ENCODE measurements at places on chromosomes 5 and 9.
A peak's percentile ranks its signal among the peaks of the same experiment; 100 is the strongest.

DNA sequence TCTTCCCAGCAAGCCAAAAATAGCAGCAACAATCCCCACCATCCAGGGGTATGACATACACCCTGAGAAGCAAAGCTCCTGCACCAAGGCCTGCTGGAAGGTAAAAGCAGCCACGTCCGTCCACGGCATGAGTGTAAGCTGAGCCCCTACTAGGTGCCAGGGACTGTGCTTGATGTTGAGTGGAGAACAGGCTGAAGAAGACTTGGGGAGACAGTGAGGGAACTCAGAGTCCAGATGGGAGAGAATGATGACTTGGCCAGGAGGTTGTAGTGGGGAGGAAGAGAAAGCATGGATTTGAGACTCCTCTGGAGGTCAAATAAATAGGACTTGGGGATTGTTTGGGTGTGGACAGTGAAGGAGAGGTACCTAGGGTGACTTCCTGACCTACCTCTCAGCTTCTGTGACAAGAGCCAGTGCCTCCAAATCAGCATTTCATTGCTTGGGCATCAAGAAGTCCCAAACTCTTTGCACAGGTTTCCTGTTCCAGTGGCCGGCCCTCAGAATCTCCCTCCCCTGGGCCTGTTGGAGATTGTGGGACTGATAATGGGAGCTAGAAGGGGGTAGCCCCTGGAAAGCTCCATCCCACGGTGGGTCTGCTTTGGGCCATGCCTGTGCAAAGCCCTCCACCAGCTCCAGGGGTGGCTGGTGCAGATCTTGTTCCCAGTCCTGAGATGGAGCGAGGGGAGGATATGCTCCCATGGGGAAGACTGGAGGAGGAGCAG lies 58.3 kb upstream of the ADAMTS2 start:
- DNase-seq, result no peak

DNA sequence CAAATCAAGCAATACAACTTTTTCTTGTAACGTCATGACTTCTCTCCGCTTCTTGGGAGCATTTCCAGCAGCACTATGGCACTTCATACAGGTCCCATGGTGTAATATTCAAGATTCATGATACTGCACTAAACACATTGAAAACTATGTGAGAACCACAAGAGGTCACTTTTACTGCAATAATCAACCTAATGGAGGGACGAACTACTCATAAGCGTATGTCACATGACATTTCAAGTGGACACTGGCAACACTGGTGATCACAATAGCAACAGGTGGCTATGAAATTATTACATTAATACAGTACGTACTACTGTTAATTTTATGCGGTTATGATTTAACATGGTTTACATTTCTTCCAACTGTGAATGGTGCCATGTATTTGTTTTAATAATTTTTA lies 78.6 kb upstream of the TBC1D9B start:
- DNase-seq, result no peak

- DNase-seq, result peak; percentile 86
Observed at GRCh38 chr9:130042885-130043653, at the start of gene FNBP1. TSS of gene FNBP1 (minus strand) at chr9:130043189. CDS start at chr9:130042975, 214 bp downstream.

- no peak for DNase-seq
Observed at GRCh38 chr9:99069075-99069474, 35.8 kb upstream of the TGFBR1 start.

DNA sequence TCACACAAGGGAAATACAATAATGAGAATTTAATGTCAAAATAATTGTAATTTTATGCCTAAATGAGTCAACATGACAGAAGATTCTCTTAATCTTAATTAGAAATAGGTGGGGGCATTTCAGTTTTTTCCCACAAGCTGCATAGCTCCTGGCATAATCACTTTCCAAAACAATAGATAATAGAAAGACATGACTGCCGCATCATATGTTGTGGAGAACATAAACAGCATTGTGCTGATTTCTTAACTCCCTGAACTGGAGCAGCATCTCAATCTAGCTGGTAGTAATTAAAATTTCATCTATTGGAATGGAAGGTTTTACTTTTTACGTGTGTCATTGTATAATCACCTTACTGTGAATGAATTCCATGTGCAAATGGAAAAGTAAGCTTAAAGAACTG lies 112.1 kb downstream of the ST8SIA4 start:
- DNase-seq, result no peak

DNA sequence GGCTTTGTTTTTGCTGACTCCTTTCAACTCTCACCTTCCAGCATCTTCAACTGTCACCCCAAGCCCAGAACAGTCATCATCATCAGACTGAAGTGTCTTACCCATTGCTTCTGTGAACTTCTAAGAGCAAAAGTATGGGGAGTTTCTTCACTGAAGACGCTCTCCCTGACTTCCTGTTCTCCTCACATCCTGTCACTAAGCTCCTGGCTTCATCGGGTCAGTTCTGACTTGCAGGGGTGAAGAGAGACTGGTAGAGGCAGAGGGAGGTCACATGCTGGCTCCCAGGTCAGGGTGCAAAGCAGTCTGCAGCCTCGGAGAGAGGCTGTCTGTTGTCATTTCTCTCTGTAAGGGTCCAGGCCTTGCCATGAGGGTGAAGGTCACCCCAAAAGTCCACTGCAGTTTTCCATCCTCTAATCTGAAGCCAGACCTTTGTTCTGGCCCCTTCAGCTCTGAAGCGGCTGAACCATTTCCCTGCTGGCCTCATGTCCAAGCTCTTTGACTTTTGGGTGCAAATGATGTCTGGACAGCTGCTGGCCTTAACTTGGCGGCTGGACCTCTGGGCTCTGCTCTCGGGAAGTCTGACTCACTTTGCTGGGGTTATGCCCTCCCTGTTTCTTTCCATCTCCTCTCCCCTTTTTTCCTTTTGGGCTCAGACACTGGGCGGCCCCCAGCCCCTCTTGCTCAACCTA lies 305.0 kb downstream of the RAB3C start:
- peak; percentile 47 for DNase-seq

DNA sequence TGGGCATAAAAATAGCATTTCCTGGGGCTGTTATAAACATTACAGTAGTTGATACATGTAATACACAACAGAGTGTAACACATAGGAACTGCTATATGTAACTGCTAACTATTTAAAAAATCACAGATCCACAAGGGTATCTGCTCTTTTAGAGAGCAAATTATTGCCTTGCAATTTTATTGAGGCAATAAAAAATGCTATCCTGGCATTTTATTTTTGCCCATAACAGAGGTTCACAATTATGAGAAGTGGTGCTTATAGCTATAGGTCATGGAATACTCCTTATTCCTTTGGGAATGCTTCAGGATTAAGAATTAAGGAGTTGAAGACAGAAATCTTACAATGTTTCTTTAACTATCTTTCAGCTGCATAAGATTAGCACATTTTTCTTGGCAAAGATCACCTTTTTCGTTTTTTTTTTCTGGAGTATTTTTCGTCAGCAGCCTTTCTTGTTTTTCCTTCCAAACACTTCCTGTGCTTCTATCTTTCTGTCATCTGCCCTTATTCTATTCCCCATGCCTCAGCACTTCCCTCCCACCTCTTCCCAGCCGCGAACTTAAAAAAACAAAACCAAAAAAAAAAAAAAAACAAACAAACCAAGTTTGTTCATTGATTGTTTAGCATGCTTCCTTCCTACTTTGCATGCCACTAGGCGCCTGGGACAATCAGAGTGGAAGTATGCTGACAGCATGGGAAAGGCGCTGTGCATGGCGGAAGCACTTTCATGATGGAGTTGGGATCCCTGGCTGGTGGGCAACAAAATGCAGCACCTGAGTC lies 264.2 kb downstream of the MAST4 start:
- DNase-seq, result no peak

DNA sequence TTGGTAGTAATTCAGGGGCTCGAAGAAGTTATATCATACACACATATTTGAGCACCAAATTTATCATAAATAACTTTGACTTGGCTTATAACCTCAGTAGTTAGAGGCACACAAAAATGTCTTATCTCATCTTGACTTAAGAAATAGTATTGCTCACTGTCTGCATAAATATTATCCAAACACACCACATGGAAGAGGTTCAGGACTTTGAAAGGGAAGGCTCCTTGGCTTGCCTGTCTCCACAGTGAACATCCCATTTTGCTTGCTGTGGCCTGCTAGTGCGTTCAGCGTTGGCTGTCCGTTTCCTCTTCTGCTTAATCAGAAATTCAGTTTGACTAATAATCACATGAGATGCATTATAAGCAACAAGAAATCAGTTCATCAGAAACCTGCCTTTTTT lies 13.9 kb downstream of the GRXCR2 start:
- no peak for DNase-seq

- no peak for DNase-seq
Observed at GRCh38 chr9:37676411-37676830, 25.7 kb downstream of the FRMPD1 start.

DNA sequence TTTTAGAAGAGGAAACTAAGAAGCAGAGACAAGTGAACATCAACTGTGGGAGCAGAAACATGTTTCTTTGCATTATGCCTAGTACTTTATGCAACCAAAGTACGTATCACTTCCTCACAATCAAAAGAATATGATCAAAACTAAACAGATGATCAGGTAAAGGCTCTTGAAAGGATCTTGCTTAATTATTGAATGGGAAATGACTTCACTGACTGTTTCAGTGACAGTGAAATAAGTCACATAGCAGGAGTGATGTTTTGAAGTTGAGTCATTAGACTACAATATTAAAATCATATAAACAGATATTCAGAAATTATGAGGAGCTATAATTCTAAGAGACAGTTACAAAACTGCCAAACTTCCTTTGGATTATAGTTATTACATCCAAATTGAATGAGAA lies 527.3 kb downstream of the MTRR start:
- no peak for DNase-seq

DNA sequence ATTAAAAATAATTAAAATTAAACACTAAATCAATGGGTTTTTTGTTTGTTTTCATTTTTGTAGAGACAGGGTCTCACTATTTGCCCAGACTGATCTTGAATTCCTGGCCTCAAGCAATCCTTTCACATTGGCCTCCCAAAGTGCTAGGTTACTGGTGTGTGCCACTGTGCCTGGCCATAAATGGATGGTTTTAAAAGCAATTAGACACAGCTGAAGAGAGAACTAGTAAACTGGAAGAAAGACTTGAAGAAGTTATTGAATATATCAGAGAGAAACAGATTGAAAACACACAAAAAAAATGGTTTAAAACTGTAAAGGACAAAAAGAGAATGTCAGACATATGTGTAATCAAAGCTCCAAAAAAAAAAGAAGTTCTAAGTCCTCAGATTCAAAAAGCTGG lies 83.0 kb downstream of the DENND1A start:
- DNase-seq, result no peak

- no peak for DNase-seq
Observed at GRCh38 chr5:147819261-147819770, 12.2 kb downstream of the SPINK1 start.

GRCh38 chr5:168790002-168790635 lies 211.0 kb upstream of the PANK3 start:
- no peak for DNase-seq

- DNase-seq, result no peak
Observed at GRCh38 chr9:101176384-101176783, 147.9 kb downstream of the PLPPR1 start.

DNA sequence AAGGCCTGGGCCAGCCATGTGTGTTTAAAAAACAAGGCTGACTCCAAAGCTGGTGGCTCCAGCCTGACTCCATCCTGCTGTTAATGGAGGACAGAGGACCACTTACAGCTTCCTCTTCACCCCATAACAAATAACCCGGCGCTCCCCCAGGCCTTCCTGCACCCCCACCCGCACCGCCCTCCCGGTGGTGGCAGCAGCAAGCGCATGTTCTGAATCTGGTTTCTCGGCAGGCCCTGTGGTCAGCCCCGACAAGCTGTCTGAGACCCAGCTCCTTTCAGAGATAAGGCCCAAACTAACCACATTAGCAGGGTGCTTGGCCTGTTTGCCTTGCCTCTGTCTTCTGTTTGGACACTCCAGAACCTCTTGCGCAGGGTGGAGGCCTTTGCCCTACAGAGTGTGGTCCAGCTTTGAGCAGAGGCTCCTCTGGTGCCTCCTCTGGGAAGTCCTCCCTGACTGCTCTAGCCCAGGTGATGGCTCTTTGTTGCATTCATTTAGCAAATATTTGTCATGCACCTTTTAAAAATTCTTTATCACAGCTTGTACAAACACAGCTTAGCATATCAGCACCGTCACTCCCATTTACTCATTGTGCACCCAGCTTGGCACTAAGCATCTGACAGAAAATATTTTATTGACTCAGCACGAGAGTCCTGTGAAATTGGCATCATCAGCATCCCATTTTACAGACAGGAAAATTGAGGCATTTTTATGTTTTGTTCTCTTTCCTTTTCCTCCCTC lies 78.4 kb downstream of the NDFIP1 start:
- no peak for DNase-seq

- DNase-seq, result no peak
Observed at GRCh38 chr9:35029241-35029640, 39.7 kb downstream of the DNAJB5 start.

- DNase-seq, result no peak
Observed at GRCh38 chr9:84068872-84069271, 88.3 kb downstream of the RMI1 start.

DNA sequence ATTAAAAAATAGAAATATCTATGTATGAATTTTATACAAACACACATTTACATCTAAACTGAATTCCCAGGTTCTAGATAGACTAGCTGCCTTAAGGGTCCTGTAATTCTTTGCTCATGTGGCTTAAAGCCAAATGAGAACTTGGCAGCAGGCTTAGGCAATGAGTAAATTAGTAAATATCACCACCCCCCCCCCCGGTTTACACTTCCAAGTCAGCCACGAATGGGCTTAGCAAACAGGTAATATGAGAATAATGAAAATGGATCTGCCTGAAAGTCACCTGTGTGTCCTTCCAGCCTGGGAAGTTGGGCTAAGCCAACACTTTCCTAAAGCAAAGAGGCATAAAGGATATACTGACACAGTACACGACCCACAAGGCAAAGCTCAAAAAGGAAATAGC lies 108.6 kb downstream of the KLHL3 start:
- DNase-seq, result no peak

DNA sequence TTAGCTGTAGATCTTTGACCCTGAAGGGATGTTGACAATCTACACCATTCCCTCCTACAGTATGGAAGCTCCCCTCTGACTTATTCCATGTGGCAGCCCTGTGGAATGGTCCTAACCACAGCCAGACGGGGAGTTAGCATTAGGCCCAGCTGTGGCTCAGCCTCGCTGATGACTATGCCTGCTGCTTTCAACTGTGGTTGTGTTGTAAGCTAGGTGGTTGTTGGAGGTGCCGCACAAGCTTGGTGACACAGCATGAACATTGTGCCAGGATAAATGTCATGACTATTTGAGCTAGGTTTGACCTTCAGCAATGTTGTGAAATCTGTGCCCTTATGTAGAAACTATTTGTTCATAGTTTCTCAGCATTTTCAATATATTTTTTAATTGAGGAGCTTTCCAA lies 40.6 kb downstream of the SGCD start:
- no peak for DNase-seq

DNA sequence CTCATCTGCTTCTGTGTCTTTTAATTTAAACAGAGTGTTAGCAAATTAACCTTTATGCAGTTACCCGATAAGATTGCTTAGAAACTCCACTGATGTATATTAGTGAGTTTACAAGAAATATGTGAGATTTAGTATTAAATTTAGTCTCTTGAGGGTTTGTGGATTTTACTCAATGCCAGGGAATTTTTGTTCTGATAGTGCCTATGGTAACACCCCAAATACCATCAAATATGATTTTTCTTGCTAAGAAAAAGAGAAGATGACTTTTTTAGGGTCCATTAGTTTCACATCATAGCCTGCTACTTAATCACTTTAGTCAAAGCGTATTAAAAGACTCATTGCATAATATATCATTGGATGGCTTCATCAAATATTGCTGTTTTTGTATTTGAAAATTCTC lies 224.9 kb downstream of the PCSK5 start:
- DNase-seq, result no peak

GRCh38 chr9:125529589-125530515 lies 177.2 kb downstream of the MAPKAP1 start:
- no peak for DNase-seq

Data from activated CD4-positive, alpha-beta memory T cell treated with anti-CD3 and anti-CD28 coated beads for 36 hours (primary cell).